Aortic smooth muscle cell (primary cell): ENCODE measurements at places on chromosomes 16 and 17. TPM values are rescaled to one million over a fixed set of nuclear protein-coding genes. Genes with fewer than 3 reads are reported as not detected.

Gene EVI2B
- total RNA-seq: 0.13 and 0.19 TPM in 2 replicates

Gene HBA1
- not detected in 2 replicates for total RNA-seq

Gene ZSCAN10
- not detected in 2 replicates for total RNA-seq

Gene SLC39A11
- 23.6 and 33.7 TPM in 2 replicates for total RNA-seq

Gene TP53TG3B
- total RNA-seq: not detected in 2 replicates

Gene KRTAP4-1
- not detected in 2 replicates for total RNA-seq
